ENCODE measurements at places on chromosomes 13 and 19. TPM values are rescaled to one million over a fixed set of nuclear protein-coding genes. Genes with fewer than 3 reads are reported as not detected.

Gene ZNF846
- total RNA-seq = 7.9 TPM

Gene N4BP2L1
- total RNA-seq = 0.43 TPM

Gene SH2D3A
- total RNA-seq = not detected

Gene FFAR1
- total RNA-seq = not detected

Gene RAB3D
- total RNA-seq = 8.7 TPM

Gene EGLN2
- 74.4 TPM for total RNA-seq

Gene SRRM5
- 0.21 TPM for total RNA-seq

GRCh38 chr19:15299568-15300409 is 32.5 kb downstream of the BRD4 start:
- peak; percentile 88 for DNase-seq

- DNase-seq = no peak
Measured at GRCh38 chr19:2164020-2164998, 576 bp downstream of the DOT1L start.

GRCh38 chr13:20566898-20567874 is at the start of gene IFT88:
IFT88 (plus strand) TSS chr13:20567157; CDS start chr13:20574386, 7,229 bp downstream.
- peak; percentile 87 for DNase-seq

DNA sequence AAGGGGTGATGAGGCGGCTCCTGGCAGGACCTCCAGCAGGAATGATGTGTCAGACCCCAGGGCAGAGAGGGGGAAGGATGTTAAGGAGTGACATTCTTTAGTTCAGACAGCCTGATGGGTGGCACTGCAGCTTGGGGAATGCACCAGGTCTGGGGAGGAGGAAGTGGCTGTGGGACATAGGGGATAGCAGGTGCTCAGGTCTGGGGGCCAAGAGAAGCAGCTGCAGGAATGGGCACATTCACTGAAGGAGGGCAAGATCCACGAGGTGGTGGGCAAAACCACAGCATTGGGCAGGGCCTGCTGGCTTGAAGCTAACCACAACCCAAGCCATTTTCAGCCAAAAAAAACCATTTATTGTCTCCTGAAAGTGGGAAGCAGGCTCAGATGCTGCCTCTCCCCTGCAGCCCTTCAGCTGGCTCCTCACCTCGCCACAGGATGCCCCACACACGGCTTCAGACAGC is 26.5 kb downstream of the COMP start:
- DNase-seq = peak; percentile 39

GRCh38 chr13:74132776-74133656 is 1.2 kb downstream of the KLF12 start:
- peak; percentile 11 for DNase-seq

- no peak for DNase-seq
Measured at GRCh38 chr13:42950181-42950580, 41.9 kb downstream of the EPSTI1 start.

DNA sequence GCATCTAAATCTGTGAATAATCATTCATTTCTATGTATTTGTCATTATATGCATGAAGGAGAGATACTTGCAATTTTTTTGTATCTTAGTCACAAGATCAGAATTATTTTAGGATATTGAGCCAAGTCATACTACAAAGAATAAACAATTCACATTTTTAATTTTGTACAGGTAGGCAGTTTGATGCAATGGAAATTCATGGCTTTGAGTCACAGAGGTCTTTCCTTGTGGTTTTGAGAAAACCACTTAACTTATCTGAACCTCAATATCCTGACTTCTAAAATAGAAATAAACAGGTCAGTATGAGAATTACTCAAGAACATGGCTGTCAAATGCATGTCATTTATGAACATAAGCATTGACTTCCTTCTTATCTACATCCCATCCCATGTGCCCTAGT is 221.4 kb upstream of the SLC10A2 start:
- no peak for DNase-seq

DNA sequence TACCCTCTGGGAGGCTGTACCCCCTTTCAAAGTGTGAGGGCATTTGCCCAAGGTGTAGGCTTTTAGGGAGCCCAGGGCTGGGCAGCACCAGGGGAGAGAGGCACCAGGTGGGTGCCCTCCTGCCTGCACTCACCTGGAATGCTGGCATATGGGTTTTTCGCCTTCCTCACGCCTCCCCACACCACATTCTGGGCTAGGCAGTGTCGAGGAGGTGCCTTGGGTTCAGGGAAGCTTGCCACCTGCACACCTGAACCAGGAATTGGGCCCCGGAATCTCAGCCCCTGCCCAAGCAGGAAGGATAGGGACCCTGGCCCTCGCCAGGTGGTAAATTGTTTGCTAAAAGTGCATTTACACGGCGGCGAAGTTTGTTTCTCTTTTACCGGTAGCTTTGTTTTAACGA is 5.1 kb upstream of the TSHZ3 start:
- no peak for DNase-seq

DNA sequence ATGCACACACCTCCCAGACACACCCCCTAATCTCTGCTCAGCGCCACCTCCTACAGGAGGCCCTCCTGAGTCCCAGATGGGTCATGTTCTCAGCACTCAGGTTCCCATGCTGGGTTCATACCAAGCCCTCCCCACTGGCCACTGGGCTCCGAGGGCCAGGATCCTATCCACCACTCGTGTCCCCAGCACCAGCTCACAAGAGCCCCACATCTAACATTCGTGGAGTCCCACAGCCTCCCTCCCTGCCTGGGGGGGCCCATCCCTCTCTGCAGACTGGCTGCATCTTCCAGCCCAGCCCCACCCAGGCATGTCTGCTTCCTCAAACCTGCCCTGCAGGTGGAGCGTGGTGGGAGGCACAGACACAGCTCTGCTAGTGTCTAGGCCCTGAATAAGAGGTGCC is 227.4 kb downstream of the TUBA3C start:
- DNase-seq = no peak

DNA sequence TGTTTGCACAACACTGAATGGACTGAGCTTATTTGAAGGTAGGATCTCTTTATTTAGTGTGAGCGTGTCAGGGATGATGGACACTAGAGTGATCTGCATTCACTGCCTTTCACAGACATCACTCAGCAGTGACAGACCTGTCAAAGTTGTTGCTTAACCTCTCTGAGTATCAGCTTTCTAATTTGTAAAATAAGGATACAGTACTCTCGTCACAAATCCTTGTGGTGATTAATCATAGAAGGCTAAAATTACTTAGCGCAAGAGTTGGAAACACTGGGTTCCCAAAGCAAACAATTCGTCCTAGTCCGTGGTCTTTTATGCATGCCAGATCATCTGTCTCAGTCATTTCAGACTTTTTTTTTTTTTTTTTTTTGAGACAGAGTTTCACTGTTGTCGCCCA is 16.6 kb downstream of the CARD8 start:
- DNase-seq = no peak

GRCh38 chr13:23965346-23965745 is 68.0 kb upstream of the C1QTNF9B start:
- no peak for DNase-seq

DNA sequence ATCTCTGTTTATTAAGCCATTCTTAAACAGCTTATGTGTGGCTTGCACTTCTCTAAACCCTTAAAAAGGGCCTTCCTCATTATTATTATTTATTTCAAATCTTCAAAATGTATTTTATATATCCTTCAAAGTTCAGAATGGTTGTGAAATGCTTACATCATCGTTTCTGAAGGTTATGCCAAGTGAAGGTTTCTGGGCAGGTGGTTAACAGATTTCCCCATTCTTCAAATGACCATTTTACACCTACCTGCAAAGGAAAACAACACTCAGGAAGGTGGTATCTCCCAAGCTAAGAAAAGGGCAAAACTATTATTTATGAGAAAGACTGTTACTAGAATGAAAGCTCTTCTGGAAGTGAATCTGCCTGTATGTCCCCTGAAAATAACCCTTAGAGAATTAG is 191.6 kb downstream of the SHISA2 start:
- DNase-seq = no peak

Measured in HFFc6 (cell line).